ENCODE measurements at places on chromosomes 11 and 22. TPM values are rescaled to one million over a fixed set of nuclear protein-coding genes. Genes with fewer than 3 reads are reported as not detected.

DNA sequence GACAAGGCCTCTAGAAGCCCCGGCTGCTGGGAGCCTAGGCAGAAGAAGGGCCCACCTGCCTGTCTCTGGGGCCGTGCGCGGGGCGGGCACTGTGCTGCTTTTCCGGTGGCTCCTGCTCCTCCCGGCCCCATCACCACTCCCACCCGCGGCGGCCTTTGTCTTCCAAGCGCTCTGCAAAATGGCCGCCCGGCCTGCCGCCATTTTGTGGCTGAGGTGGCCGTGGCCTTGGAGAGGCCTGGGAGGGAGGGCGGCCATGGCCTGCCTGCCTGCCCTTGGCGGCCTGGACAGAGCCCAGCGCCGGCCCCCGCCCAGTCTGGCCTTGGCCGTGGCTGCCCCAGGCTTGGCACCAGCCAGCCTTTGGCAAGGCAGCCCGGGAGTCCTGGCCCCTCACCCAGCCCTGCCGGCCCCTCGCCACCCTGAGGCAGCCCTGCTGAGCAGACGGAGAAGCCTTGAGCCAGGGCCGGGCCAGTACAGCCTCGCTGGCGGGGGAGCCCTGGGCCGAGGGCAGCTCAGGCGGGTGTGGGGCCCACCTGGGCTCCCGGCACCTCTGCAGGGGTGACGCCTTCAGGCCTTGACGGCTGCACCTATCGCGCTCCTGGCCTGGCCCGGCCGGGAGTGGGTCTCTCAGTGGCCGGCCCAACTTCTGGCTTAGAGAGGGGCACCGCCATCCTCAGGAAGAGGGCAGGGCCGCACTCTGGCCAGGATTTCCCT is 46.0 kb upstream of the PPARA start:
- DNase-seq, result no peak

Gene RAB38
- 0.66 TPM for polyA plus RNA-seq

Gene INPP5J
- 3.2 TPM for polyA plus RNA-seq

- DNase-seq, result peak; percentile 85
Observed at GRCh38 chr11:130314184-130314749, 450 bp downstream of the ZBTB44 start.

GRCh38 chr11:127461241-127462064 is 460.9 kb upstream of the KIRREL3 start:
- peak; percentile 71 for DNase-seq

Gene TRIM22
- 80.4 TPM for polyA plus RNA-seq

- no peak for DNase-seq
Observed at GRCh38 chr22:24440270-24440717, 12.9 kb downstream of the ADORA2A start.

DNA sequence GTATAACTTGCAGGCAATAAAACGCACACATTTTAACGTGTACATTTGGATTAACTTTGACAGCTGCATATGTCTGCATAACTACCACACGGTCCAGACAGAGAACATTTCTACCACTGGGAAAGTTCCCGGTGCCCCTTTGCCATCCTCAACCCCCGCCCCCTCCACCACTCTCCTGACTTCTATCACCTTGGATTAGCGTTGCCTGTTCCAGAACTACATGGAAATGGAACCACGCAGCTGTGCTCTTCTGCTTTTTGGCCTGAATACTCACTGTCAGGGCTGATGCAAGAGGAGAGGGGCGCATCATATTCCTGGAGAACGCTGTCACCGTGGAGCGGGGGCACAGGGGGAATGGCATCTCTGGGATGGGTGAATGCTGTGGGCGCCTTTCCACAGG is 62.1 kb downstream of the LRP5 start:
- DNase-seq, result no peak

Gene TMPRSS5
- 0.28 TPM for polyA plus RNA-seq

- DNase-seq, result no peak
Observed at GRCh38 chr11:83438438-83438837, 152.3 kb upstream of the CCDC90B start.

DNA sequence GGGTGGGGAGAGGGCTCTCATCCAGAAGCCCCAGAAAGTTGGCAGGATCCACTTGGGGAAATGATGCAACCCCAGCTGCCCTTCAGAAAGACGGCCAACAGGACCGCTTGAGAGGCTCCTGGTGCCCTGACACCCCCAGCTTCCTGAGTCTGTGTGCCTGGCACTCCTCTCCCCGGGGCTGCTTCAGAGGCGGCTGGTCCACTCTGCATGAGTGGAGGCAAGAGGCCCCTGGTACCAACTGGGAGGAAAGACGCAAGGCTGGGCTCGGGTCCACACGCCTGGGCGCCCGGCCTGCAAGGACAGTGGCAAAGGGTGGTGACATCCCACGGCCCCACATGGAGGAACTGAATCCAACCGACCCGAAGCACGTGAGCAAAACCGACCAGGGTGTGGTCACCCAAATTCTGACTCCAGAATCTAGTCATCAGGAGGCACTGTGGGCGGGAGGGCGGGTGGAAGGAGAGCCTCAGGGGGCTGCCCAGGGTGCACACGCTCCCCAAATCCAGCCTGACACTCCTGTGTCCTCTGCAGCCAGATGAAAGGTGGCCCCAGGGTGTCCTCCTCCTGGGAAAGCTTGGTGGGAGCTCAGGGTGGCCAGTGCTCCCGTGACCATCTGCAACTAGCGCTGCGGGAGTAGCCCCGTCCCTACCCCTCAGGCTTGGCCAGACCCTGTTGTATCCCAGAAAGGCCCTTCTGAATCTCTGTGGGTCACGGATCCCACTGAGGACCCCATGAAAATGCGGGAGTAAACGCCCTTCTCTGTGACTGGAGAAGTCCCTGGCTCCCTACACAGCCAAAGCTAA is 3.7 kb downstream of the RNH1 start:
- no peak for DNase-seq

DNA sequence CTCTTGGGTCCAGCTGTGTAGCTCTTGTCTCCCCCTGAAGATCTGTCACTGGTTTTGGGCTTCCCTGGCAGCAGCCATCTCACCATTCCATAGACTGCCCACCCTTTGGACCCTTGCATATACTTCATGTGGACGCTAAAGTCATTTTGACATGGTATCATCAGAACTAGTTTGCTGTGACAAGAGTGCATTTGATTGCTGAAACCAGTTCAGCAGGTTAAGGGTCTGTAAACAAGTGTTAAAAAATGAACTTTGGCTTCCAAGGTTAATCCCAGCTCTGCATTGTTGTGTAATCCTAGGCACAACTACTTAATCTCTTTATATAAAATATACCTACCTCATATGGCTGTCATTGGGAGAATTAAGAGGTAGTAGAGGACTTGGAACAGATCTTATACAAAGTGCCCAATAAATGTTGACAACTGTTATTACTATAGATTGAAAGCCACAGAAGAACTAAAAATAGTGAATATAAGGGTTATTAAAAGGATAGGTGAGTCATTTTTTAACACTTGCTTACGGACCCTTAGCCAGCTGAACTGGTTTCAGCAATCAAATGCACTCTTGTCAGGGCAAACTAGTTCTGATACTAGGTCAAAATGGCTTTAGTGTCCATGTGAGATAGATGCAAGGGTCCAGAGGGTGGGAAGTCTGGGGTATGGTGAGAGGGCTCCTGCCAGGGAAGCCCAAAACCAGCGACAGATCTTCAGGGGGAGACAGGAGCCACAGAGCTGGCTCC is 29.4 kb downstream of the CCDC90B start:
- no peak for DNase-seq

- DNase-seq, result no peak
Observed at GRCh38 chr11:73326929-73327811, 19.1 kb downstream of the ARHGEF17 start.

GRCh38 chr11:78943841-78944240 is 369.2 kb upstream of the NARS2 start:
- peak; percentile 63 for DNase-seq

Gene PPP2R5B
- 15.1 TPM for polyA plus RNA-seq

- no peak for DNase-seq
Observed at GRCh38 chr11:46375392-46376101, 5.9 kb upstream of the MDK start.

GRCh38 chr22:30998329-30998728 is 29.3 kb downstream of the TUG1 start:
- DNase-seq, result no peak

GRCh38 chr11:102241026-102241425 is 76.3 kb upstream of the BIRC3 start:
- DNase-seq, result no peak

- DNase-seq, result no peak
Observed at GRCh38 chr11:132342408-132342807, 972.0 kb downstream of the NTM start.

GRCh38 chr11:110187731-110188130 is 94.5 kb downstream of the ZC3H12C start:
- no peak for DNase-seq

- no peak for DNase-seq
Observed at GRCh38 chr11:8649361-8649760, 33.1 kb downstream of the TRIM66 start.

- peak; percentile 96 for DNase-seq
Observed at GRCh38 chr11:35617687-35618496, at the start of gene FJX1. FJX1 (plus strand) TSS chr11:35618460; CDS start chr11:35618637, 177 bp downstream.

DNA sequence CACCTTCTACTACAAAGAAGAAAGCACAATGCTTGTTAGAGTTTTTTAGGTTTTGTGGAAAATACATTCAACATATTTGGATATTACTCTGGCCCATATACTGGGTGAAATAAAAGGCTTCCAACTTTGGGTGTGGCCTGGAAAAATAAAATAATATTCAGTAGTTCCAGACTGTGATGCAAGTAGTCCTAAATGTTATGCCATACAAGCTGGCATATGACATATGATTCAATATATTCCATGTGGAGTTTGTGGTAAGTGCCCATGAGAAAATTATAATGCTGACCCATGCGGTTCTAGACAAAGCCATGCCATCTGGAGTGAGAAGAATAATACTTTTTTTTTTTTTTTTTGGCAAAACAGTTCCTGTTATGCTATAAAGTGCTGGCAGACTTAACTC is 683.3 kb downstream of the LUZP2 start:
- DNase-seq, result no peak

DNA sequence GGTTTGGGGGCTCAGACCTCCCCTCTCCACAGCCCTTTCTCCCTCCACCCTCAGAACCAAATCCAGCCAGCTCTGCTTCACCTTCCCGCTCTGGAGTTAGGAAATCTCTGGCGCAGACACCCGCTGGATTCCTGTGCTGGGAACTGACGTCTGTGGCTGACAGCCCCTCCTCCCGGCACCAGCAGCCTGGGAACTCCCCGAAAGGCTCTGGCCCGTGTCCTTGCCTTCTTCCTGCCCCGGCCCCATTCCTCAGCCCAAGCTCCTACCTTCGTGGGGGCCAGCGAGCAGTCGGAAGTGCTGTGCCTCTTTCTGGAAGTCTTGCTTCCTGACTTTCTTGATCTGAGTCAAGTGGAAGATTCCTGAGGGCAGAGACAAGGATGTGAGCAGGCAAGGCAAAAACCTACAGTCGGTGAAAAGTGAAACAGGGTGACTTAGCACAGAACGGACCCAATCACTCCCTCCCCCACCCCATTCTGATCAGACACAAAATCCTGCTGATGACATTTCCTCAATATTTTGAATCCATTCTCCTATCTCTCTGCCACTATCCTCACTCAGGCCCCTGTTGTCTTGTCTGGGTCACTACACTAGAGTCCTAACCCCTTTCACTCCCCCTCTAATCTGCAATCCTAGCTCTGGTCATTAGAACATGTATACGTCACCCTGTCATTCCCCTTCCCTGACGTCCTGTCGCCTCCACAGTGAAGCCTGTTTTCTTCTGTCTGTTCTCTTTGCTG is 34.1 kb downstream of the CHRDL2 start:
- no peak for DNase-seq

Gene CCDC117
- 4.5 TPM for polyA plus RNA-seq

Gene ANO5
- 0.28 TPM for polyA plus RNA-seq

DNA sequence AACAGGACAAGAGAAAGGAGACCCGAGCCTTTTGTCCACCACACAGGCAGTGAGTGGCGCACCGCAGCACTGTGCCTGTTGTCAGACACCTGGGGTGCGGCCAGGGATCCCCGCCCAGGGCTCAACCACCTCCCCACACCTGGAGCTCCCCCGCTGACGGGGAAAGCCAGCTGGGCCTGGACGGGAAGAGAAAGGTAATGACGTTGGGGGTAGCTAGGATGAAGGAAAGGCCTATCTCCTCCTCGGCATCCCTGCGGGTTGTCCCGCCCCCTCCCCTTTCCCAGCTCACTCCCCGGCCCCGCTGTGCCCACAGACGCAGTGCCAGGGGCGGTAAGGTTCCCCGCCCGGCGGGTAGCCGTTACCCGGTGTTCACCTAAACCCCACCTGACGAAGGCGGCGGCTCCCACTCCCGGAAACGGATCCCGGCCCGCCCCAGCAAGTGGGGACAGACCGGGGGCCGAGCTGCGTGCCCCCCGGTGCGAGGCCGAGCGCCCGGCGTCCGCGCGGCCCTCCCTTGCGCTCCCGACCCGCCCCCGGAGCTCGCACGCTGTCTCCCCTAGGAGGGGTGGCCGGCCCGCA is 495 bp downstream of the HYOU1 start:
- peak; percentile 78 for DNase-seq

GRCh38 chr22:38187413-38188212 is 6.0 kb upstream of the PLA2G6 start:
- DNase-seq, result no peak

Gene ENTHD1
- polyA plus RNA-seq, result not detected

Gene SAA4
- not detected for polyA plus RNA-seq

- DNase-seq, result peak; percentile 55
Observed at GRCh38 chr11:108906329-108906728, 241.5 kb downstream of the DDX10 start.

GRCh38 chr11:85472953-85473352 is 154.2 kb downstream of the DLG2 start:
- DNase-seq, result no peak

Gene ZNF408
- polyA plus RNA-seq, result 5.9 TPM

DNA sequence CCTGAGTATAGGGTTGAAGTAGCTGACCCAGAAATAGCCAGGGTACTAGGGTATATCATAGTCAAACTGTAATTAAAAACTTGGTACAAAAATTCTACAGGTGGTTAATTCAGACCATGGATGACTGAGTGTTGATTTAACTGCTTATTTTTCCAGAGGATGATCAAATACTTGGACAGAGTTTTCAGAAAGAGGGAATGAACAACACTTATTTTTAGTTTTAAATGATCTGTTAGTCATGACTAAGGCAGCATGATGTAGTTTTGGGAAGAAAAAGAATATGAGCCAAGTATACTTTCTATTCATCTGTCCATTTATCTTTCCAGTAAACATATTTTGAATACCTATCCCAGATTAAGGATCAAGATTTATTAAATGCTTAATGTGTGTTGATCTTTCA is 19.8 kb upstream of the CCDC89 start:
- DNase-seq, result no peak

Gene DNAJB7
- not detected for polyA plus RNA-seq
